Left renal cortex interstitium (tissue), 4 donors: ENCODE measurements at places on chromosomes 7 and 10. TPM values are rescaled to one million over a fixed set of nuclear protein-coding genes. Genes with fewer than 3 reads are reported as not detected.

Gene CRPPA
- 4.5 TPM for polyA plus RNA-seq

Gene CD36
- 24.5 TPM for polyA plus RNA-seq

Gene GOLGA7B
- 1.3 TPM for polyA plus RNA-seq

Gene ZNF273
- polyA plus RNA-seq: 10.3 TPM

Gene MBL2
- not detected for polyA plus RNA-seq

Gene BAMBI
- 44.4 TPM for polyA plus RNA-seq

Gene MMD2
- polyA plus RNA-seq: 0.17 TPM

Gene MUC3A
- 0.51 TPM for polyA plus RNA-seq

Gene FOXI2
- polyA plus RNA-seq: 1.3 TPM

Gene TBX20
- polyA plus RNA-seq: not detected

Gene PHYH
- 44.6 TPM for polyA plus RNA-seq

Gene XRCC2
- 5.4 TPM for polyA plus RNA-seq

Gene STAMBPL1
- polyA plus RNA-seq: 2.3 TPM

Gene TMEM130
- polyA plus RNA-seq: 6.9 TPM

Gene PKD2L1
- polyA plus RNA-seq: 0.44 TPM

Gene EVX1
- not detected for polyA plus RNA-seq

Gene C10orf105
- 0.16 TPM for polyA plus RNA-seq

Gene SOSTDC1
- polyA plus RNA-seq: 43.8 TPM

Gene TMEM236
- polyA plus RNA-seq: 0.31 TPM

Gene ZNF727
- 0.23 TPM for polyA plus RNA-seq

Gene RBM20
- polyA plus RNA-seq: 8.2 TPM

Gene ABI1
- 65.2 TPM for polyA plus RNA-seq

Gene CRYGN
- polyA plus RNA-seq: 1.9 TPM

Gene RSBN1L
- 34.1 TPM for polyA plus RNA-seq

Gene ANXA11
- polyA plus RNA-seq: 136 TPM

Gene CPN1
- 2.7 TPM for polyA plus RNA-seq

Gene SPDYE2B
- polyA plus RNA-seq: 3.6 TPM

Gene SLC26A3
- polyA plus RNA-seq: 0.17 TPM

Gene GPRIN2
- polyA plus RNA-seq: 6.5 TPM
